ENCODE measurements at places on chromosomes 12 and 14.

DNA sequence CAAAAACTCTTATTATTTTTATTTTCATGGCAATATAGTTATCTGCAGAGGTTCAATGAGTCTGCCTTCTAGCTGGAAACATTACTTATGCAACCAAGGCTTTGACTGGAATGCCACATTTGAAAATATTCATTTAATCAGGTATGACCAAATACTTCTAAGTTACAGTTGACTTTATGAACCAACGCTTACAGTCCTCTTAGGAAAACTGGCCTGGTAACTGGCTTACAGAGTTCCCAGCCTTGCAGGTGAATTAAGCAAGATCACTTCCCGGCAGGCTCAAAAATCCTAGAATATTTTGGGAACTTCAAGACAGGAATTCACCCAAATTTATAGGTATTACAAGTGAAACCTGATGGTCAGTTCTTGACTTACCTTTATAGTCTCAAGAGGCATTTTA is 12.3 kb downstream of the LRP6 start:
- DNase-seq = no peak

- DNase-seq = peak; percentile 77
Measured at GRCh38 chr12:132162508-132163031, 18.3 kb downstream of the NOC4L start.

- DNase-seq = no peak
Measured at GRCh38 chr14:60189923-60190840, 25.0 kb upstream of the DHRS7 start.

DNA sequence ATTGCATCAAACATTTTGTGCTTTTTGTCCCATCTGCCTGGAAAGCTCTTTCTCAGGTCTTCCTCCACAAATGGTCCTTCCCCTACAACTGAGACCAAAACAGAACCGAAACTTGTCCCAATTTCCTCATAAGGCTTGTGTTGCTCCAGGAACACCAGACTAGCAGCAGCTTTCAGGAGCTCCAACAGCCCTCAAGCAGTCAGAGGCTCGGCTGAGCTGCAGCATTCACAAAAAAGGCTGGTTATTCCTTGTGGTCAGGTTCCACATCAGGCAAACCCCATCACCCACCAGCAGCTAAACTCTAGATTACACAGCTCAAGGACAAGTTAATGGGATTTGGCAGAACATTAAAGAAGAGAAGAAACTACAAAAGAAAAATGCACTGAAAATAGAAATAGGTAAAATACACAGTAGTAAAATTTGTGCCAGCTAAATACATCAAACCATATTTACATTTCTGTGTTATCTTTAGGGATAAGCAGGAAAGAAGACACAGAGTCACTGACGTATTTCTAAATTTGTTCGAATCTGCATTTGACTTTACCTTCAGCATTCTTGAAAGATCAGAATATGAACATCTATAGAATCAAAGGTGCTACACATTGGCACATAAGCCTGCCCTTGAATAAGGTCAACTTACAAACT is 141.2 kb downstream of the STXBP6 start:
- peak; percentile 80 for DNase-seq

DNA sequence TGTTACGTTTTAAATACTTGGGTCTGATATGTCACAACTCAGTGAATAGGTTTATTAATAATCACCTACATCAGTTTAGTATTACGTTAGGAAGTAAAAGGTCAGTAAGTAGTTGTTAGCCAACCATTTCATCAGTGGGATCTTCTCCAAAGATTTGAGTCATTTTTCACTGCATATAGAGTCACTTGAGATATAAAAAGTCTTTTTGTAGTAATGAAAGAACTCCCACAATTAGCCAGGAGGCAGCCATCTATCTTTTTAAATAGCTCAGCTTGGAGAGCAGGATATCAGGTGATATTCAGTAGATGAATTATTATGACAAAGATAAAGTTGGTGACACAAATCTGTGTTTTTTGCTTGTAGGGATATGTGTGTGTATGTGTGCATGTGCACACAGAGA is 309.3 kb downstream of the PDZRN4 start:
- DNase-seq = no peak

GRCh38 chr12:121632069-121632970 is 6.0 kb downstream of the ORAI1 start:
- no peak for DNase-seq

GRCh38 chr12:123160801-123161487 is 10.1 kb upstream of the PITPNM2 start:
- no peak for DNase-seq

GRCh38 chr12:108772247-108772646 is 40.9 kb upstream of the CORO1C start:
- no peak for DNase-seq

- no peak for DNase-seq
Measured at GRCh38 chr14:77673193-77673592, 34.6 kb downstream of the ALKBH1 start.

GRCh38 chr12:114933428-114934160 is 249.6 kb upstream of the TBX3 start:
- peak; percentile 45 for DNase-seq

DNA sequence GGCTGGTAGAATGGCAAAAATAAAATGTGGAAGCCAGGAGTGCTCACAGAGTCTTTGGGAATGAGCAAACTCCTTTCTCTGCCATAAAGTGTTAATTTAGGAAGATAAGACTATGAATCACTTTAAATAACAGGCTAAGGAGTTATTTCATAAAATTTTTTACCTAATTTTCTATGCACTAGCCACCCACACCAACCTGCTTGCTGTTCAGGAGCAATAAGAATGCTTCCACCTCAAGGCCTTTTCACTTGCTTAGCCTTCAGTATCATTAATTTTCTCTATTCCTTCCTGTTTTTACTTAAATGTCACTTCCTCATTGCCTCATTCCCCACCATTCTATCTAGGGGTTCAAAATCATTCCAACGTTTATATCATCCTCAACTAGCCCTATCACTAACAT is 326.8 kb downstream of the CCER1 start:
- DNase-seq = no peak

DNA sequence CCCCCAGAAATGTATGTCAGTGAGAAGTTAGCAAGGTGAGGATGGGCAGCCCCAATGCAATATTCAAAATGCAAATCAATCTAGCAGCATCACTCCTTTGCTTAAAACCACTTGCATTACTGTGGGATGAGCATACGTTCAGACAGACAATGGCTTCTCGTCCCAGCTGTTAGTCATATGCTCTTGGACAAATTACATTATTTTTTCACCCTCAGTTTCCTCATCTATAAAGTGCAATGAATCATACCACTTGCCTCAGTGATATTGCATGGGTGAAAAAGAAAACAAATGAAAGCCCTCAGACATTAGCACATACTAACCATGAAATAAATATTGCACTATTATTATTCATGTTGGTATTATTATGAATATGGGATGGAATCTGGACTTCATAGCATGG is 132.3 kb downstream of the C12orf75 start:
- DNase-seq = no peak

DNA sequence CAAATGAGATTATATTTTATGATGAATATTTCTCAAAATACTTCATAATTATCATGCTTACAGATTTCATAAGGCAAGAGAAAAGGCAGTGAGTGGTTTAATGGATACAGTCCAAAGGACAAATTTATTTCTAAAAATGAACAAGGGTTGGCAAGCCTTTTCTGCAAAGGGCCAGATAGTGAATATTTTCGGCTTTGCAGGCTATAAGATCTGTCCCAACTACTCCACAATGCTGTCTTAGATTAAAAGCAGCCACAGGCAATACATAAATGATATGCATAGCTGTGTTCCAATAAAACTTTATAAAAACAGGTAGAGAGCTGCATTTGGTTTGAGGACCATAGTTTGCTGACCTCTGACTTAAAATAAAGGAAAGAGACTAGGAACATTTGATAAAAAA is 42.9 kb upstream of the STK38L start:
- DNase-seq = no peak

- no peak for DNase-seq
Measured at GRCh38 chr12:119071638-119072231, 90.4 kb downstream of the SRRM4 start.

- DNase-seq = no peak
Measured at GRCh38 chr14:56844406-56845002, 34.2 kb upstream of the OTX2 start.

DNA sequence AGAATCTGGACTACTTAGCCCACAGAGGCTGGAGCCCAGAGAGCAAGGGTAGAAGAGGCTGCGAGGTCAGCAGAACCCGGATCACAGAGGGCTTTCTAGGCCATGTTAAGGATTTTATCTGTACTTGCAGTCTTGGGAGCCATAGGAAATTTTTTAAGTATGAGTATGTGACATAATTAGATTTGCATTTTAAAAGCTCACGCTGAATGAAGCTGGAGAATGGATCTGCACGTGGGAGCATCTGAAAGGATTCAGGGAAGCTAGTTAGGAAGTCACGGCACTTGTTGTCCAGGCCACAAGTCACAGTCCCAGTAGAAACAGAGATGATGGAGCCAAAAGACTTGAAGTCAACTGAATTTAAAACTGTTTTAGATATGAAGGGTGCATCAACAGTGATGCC is 14.1 kb downstream of the CORO1C start:
- no peak for DNase-seq

GRCh38 chr12:104520242-104520900 is 63.6 kb downstream of the CHST11 start:
- no peak for DNase-seq

DNA sequence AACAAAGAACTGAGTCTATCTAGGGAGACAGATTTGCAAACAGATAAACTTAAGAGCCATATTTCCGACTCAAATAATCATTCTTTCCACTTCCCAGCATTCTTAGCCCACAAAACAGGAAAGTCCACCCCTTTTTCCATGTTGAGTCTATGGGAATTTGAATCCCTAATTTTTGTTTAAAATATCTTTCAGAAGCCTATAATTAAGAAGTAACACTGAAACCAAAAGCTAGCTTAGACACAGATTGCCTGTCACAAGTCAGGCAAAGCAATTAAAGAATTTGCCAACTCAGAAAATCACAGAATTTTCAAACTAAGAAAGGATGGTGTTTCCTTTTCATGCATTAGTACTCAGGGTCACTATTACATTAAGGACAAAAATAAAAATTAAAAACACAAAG is 17.0 kb downstream of the ATP2B1 start:
- DNase-seq = no peak

- DNase-seq = no peak
Measured at GRCh38 chr12:103494051-103494733, 1.6 kb downstream of the C12orf42 start.

DNA sequence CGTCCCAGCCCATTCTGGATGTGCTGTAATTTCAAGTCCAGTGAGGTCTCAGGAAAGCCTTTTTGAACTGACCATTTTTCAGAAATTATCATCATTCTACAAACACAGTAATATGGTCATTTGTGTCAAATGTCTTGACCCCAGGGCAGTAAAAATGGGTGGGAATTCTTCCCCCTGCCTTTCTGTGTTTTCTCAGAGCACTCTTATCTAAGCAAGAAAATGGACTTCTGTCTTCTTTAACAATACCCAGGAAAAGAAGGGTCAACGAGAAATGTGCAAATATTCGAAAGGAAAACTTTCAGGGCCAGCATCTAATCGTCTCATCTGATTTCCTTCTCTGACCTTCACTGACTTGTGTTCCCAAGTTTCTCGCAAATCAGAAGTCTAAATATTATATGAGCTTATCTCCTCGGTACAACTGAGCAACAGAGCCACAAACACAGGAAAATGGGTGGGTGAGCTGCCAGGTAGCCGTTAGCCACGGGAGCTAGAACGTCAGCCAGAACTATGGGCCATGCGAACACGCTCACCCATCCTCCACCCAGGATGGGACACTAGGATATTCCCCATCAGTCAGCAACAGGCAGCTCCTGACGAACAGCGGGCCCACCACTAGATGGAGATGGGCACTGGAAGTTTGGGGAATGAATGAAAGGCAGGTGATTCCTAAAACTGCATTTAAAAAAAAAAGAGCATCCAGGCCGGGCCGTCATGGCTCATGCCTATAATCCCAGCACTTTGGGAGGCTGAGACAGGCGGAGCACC is 57.1 kb downstream of the VWF start:
- DNase-seq = no peak

DNA sequence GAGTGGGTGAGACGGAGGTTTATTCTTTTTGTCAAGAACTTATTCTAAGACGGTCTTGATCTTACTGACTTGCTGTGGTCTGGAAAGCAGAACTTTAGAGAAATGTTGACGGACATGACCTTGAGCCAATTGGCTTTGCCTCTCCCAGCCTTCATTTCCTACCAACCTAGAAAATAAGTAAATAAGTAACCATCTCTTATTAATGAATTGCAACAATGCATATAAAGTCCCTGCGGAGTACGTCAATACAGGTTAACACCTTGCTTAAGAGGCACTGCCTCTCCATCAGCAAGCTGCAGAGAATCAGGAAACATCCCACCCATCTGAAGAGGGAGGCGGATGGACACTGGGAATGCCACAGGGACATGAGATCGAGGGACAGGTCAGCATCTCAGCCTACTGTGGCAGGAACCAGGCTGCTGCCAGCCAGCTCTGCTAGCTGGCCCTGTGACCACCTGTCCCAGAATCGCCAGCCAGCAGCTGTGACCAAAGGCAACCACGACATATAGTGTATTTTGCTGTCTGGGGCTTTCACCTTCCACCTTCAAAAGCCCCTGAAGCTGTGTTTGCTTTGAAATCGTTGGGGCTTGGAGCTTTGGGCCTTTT is 208.3 kb downstream of the BCL11B start:
- peak; percentile 64 for DNase-seq

DNA sequence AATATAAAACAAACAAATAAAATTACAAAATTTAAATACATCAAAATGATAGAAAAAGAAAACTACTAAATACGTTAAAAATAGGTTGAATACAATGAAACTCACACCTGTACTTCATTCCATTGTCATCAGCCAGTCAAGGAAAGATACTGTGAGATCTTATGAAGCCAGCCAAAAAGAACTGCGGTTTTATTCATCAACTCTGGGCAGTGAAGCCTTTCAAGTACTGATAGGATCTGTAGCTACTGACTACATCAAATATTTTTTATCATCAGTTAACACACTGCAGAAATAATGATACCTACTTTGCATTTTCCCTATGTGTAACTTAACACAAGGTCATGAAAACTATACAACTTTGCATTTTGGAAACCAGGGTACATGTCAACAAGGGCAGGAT is 46.3 kb upstream of the FAR2 start:
- DNase-seq = no peak

- no peak for DNase-seq
Measured at GRCh38 chr12:3325736-3326135, 165.3 kb upstream of the PRMT8 start.

DNA sequence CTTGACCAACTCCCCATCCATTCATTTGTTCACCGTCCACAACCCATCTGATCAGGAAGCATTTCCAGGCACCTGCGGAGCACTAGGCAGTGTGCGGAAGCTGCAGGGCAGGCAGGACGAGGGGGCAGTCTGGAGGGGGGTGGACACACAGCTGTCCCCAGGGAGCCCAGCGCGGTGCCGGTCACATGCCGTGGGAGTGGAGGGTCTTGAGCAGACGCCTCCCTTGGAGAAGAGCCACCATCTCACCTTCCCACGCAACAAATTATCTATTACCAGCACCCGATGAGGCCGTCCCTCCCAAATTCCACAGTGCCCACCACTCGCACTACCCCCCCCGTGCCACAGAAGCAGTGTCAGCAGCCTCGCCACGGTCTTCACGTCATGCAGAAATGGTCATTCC is 10.8 kb downstream of the DLK1 start:
- no peak for DNase-seq
